CD4-positive, alpha-beta T cell treated with Interleukin-6 for 4 hours (primary cell): ENCODE measurements at places on chromosomes 7 and 10.

- no peak for DNase-seq
Observed at GRCh38 chr7:105827151-105827875, 49.1 kb downstream of the ATXN7L1 start.

DNA sequence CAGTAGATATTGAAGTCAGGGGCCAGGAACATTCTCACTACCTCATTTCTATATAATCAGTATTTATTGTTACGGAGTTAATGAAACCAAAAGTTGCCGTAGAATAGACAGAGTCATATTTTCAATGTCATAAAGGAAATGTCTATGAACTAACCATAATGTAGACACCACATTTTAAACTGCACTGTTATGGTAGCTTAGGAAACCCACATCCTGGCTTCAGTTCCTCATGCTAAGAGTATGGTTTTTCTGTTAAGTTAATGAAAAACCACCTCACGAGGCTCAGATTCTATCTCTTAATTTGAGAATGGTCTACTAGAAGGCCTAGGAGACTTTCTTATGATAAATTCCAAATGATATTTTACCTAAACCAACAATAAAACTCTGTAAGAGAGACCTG lies 166.5 kb downstream of the TMEM26 start:
- no peak for DNase-seq

GRCh38 chr7:148905093-148905666 lies 21.1 kb upstream of the EZH2 start:
- DNase-seq, result no peak

- DNase-seq, result no peak
Observed at GRCh38 chr7:115232041-115232440, 310.1 kb downstream of the MDFIC start.

DNA sequence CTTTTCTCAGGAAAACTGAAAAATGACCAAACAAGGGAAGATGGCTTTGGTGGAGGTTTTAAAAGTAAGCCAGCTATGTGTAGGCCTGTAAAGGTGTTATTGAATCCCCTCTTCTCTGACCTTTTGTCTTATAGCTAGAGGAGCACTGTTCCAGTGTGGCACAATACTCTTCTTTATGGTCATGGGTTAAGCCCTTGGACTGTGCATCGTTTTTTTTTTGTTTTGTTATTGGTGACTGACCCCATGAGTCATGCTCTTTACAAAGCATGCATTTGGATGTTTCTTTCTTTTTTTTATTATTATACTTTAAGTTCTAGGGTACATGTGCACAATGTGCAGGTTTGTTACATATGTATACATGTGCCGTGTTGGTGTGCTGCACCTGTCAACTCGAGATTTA lies 19.6 kb upstream of the FAM25A start:
- DNase-seq, result no peak

GRCh38 chr10:74365109-74365508 lies 214.1 kb downstream of the ADK start:
- DNase-seq, result no peak

GRCh38 chr7:13153742-13154141 lies 466.3 kb downstream of the ARL4A start:
- DNase-seq, result no peak

DNA sequence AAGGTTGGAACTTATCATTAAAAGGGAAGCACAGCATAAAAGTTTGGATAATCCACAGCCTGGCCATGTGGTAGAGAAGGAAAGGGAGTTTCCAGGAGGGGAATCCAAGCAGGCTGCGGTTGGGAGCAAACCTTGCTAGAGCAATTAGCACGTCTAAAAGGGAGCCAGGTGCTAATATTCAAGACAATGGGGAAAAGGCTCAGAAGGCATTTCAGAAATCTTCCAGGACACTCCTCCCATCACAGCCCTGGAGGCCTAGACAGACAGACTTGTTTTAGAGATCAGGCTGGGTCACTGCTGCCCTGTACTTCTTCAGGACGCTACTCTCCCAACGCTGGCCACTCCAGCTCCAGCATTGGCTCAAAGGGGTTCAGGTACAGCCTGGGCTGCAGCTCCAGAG lies 96.2 kb upstream of the KAT6B start:
- no peak for DNase-seq

DNA sequence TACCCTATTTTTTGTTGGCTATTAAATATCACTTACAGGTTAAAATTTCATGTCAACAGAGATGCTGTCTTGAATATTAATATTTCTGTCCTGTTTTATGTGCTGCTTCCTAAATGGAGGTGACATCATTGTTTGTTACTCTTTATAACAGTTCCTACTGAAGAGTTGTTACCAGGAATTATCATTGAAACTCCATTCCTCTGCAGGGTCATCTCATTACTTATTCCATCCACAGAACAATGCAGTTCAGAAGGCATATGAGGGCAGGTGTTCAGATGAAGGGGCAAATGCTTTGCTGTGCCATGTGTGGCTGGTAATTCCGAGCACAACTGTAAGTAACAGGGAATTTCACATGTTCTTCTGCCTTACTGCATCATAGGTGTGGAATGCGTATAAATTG lies 113.4 kb downstream of the ANK3 start:
- no peak for DNase-seq

GRCh38 chr10:100828738-100829096 lies 83.3 kb downstream of the PAX2 start:
- peak; percentile 66 for DNase-seq

DNA sequence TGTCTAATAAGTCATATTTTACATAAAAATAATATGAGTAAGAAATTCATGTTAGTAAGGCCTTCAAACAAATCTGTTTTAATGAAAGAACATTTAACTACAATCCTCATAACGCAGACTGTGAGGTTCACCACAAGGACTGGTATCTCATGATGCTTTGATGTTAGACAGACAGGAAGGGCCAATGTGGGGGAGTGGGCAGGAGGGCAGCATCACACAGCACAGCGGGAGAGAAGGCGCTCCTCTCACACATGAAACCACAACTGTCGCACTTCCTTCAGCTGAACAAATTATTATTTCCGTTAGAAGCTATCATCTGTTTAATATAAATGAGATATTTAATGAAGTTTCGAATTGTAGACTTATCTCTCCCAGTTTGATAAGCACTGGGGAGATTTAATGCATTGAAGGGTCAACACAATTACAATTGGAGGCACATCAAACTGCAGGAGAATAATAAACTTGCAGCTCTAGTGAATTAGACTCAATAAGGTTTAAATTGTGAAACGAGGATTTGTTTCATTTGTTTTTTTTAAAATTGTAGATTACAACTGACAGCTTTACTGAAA lies 466.1 kb downstream of the PARD3 start:
- no peak for DNase-seq

DNA sequence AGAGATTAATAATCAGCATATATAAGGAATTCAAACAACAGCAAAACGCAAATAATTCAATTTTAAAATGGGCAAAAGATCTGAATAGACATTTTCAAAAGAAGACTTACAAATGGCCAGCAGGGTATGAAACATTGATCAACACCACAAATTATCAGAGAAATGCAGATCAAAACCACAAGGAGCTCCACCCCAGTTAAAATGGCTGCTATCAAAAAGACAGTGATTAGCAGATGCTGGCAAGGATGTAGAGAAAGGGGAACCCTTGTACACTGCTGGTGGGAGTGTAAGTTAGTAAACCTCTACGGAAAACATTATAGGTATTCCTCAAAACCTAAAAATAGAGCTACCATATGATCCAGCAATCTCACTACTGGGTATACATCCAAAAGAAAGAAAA lies 128.0 kb upstream of the CACUL1 start:
- no peak for DNase-seq

GRCh38 chr10:87734987-87735827 lies 75.5 kb downstream of the PAPSS2 start:
- DNase-seq, result no peak

GRCh38 chr7:16688249-16688648 lies 42.3 kb downstream of the BZW2 start:
- no peak for DNase-seq

- no peak for DNase-seq
Observed at GRCh38 chr7:42002654-42003053, 234.4 kb downstream of the GLI3 start.

DNA sequence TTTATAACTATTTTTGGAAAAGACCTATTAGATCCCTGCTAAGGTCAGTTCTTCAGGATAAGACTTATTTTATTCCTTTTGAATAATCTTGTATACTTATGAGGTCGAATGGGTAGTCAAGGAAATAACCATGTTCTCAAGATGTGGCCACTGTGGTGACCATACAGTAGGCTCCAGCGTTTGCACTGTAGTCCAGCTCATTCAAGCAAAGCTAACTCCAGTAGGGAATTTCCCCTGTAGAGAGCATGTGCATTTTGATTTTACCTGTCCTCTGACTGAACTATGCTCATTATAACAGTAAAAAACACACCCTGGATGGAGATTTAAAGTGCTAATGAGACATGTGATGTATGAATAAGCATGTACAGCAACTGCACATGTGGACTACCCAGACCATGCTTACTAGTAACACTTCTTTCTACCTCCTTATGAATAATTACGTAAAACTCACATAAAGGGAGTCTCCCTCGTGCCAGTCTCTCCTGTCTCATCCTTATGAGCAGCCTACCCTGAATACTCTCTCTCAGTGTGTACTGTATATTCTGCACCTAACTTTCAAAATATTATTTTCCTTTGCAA lies 32.4 kb upstream of the SEMA3E start:
- DNase-seq, result no peak

DNA sequence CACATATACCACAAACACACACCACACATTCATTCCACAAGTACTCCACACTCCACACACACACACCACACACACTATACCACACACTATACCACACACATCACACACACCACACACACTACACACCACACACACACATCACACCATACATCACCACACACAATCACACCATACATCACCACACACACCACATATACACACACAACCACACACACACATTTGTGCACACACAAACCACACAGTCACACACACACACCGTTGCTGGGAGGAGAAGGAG lies 112.8 kb downstream of the PTPN20 start:
- DNase-seq, result no peak

DNA sequence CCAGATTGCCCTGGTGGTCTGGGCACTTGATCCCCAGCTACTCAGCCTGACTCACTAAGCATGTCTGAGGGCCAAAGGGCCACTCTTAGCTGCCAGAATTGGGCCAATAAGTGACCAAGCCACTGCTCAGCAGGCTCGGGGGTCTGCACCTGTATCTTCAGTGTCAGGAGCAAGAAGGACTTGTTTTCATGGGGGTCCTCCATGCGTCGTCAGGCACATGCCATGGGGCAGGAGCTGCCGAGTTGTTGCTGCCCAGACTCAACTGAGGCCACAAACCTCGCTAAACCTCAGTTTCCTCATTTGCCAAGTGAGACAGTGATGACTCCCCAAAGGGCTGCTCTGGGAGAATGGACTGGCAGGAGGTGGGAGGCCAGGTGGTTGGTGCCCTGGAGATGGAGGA lies 158.6 kb upstream of the GDF10 start:
- no peak for DNase-seq

DNA sequence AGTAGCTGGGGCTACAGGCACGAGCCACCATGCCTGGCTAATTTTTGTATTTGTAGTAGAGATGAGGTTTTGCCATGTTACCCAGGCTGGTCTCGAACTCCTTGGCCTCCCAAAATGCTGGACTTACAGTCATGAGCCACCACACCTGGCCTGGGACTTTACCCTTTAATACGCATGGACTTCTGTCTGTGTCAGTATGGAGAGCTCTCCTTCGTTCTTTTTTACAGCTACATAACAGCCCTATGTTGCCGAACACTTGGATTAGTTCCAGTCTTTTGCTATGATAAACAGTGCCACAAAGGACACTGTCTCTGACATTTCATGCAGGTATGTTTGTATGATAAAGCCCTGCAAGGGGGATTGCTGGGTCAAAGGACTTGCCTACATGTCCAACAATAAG lies 10.9 kb upstream of the OAT start:
- DNase-seq, result no peak

- peak; percentile 29 for DNase-seq
Observed at GRCh38 chr10:119177708-119178371, 772 bp downstream of the PRDX3 start.

DNA sequence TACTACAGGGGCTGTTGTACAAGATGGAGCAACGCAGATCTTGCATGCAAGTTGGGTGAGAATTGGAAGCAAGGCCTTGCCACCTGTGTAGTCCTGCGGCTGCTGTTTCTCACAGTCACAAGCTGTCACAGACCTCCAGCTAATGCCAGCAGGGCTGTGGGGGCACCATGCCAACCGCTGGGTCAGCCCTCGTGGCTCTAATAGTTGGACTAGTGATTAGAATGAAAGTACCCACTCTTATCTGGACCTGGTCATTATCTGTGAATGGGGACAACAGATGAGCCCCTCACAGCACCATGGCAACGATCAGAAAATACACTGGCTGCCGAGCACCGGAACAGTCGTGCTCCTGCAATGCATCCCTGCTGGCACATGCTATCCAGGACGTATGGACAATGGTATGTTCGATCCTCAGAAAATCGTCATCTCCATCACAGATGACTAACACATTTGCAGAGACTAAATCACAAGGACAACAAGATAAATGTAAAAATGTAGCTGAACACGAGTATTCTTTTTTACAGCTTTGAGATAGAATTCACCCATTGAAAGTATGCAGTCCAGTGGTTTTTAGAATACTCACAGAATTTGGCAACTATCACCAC lies 80.4 kb upstream of the CALN1 start:
- DNase-seq, result no peak

DNA sequence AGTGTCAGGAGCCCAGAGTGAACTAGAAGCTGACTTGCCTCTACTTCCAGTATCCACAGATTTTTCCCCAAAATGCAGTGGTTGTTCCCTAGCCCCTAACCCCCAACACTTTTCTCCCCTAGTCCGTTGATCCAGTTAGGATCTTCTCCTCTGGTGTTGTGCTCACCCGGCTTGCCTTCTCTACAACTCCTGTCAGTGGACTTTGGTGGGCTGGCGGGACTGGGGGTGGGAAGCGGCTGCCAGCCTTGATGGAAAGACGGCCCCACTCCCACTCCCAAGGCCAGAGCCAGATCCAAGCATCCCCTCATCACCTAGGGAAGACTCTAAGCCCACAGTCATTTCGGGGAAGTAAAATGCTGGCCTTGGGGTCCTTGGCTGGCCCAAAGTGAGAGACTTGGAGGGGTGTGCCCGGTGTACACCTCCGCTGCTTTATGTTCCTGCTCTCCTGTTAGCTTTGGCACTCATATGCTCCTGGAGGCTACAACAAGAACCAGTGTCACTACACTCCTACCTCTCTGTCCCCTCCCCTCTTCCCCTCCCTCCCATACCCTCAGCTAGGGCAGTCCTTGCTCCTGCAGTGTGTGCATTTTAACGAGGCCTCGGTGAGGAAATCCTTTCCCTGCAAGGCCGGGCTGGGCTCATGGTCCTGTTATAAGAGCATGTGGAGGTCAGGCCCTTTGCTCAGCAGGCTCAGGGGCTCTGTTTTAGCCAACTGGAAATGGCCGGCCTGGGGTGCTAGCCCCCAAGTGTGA lies 930 bp upstream of the HOXA10 start:
- DNase-seq, result no peak
